ENCODE measurements at places on chromosomes 13 and 19.

- DNase-seq, result no peak
These were observed 46.5 kb upstream of the GTF2F2 start for GRCh38 chr13:45073809-45074208.

GRCh38 chr13:49023431-49023830, 47.7 kb downstream of the FNDC3A start:
- no peak for DNase-seq

DNA sequence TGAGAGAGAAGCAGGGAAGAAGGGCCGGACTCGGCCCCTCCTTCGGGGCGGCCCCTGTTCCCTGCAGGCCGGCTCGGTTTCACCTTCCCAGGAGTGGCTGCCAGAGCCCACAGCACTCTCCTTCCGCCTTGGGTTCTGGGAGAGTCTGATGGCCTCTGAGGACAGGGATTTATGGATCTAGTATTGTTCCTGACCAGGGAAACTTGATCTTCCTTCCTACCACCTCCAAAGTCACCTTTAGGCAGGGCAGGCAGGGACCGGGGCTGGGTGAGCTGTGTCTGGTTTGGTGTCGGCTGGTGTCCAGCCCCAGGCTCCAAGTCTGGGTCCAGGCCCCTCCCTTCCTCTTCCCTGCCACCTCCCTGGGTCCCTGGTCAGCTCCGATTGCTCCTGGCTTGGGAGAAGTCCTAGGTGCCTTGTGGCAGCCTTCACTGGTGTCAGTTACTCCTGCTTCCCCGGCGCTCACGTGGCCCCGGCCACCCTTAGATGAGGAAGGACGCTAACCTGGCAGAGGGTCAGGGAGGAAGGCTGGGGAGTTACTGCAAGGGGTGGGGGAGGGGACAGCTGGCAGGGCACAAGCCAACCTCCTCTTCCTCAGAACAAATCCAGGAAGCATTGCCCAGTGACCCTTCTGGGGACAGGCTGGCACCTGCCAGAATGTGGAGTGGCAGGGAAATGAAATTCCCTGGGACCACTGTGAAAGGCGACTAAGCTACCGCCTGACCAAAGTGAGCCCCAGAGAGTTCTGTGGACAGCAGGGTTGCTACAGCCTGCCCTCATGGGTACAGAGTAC, 18.8 kb downstream of the RFX1 start:
- no peak for DNase-seq

DNA sequence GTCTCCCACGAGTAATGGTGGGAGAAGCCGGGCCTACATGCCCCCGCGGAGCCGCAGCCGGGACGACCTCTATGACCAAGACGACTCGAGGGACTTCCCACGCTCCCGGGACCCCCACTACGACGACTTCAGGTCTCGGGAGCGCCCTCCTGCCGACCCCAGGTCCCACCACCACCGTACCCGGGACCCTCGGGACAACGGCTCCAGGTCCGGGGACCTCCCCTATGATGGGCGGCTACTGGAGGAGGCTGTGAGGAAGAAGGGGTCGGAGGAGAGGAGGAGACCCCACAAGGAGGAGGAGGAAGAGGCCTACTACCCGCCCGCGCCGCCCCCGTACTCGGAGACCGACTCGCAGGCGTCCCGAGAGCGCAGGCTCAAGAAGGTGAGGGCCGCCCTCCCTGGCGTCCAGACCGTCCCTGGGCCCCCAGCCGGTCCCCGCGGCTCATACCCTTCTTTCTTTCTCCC, 1.4 kb upstream of the USF2 start:
- DNase-seq, result peak; percentile 11

GRCh38 chr13:63696055-63696454, 2280.4 kb upstream of the PCDH20 start:
- DNase-seq, result no peak

DNA sequence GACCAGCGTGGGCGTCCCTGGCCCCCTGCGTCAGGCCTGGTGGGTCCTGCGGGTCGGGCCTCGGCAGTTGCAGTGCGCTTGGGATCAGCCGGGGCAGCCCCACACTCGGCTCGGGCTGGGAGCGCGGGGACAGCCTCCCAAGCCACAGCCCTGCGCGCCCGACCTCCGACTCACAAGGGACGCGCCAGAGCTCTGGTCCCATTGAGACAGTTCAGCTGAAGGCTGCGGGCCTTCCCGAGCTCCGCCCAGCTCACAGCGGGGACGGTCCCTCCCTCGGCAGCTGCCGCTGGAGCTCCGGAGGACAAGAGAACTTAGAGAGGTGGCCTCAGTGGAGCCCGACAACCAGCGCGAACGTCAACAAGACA, 45.7 kb upstream of the ZNF730 start:
- DNase-seq, result peak; percentile 22

DNA sequence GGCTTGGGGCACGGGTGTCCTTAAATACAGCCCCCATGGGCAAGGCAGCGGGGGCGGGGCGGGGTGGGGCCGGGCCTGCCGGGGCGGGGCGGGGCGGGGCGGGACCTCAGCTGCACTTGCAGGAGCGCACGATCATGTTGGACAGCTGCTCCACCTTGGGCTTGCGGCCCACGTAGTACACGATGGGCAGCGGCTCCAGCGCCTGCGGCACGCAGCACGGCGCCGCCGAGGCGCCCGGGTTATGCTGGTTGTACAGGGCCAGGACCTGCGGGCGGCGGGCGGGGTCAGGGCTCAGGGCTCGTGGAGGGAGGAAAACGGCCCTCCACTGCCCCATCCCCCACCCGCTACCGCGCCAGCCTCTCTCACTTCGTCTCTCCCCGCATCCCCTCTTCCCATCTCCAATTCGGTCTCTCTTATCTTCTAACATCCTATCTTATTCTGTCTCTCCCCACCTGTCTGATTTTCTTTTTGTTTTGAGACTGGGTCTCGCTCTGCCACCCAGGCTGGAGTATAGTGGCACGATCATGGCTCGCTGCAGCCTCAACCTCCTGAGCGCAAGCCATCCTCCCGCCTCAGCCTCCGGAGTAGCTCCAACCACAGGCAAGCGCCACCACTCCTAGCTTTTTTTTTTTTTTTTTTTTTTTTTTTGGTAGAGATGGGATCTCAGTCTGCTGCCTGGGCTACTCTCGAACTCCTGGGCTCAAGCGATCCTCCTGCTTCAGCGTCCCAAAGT, 21.1 kb downstream of the CCDC97 start:
- no peak for DNase-seq

DNA sequence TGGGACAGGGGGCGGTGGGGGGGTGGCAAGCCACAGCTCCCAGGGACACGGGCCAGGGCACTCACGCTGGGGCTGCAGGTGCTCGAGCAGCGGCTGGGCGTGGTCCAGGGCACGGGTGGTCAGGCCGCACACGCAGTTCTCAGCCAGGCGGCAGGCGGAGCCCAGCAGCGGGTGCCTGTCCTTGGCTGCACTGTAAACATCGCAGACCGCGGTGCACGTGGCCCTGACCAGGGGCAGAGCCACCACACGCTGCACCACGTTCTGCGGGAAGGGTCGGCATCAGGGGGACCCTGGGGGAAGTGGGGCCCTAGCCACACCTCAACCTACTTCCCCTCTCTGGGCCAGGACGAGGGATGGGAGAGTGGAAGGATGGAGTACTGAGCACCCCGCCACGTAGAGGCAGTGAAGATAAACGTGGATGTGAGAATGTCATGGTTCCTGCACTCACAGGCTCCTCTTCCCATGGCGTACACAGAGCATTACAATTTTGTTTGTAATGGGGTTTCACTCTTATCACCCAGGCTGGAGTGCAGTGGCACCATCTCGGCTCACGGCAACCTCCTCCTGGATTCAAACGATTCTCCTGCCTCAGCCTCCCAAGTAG, 3.4 kb downstream of the PLIN5 start:
- no peak for DNase-seq
